Activated CD4-positive, alpha-beta T cell treated with anti-CD3 and anti-CD28 coated beads, Interleukin-2, amount 10 ng/mL, durations not matched to agents 24 days and 14 days (primary cell): ENCODE measurements at places on chromosomes 13 and 19. TPM values are rescaled to one million over a fixed set of nuclear protein-coding genes. Genes with fewer than 3 reads are reported as not detected.
A peak's percentile ranks its signal among the peaks of the same experiment; 100 is the strongest.

DNA sequence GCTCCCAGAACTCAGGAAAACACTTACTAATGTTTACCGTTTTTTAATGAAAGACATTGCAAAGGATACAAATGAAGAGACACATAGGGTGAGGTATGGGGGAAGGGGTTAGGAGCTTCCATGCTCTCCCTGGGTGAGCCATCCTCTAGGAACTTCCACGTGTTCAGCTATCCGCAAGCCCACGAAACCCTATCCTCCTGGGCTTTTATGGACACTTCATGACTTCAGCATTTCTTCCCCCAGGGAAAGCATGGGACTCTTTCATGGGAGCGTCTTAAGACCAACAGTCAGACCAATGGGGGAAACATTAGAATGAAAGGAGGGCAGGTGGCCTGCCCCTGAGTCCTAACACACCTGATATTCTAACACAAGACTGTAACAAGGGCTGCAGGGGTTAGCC, 6.6 kb upstream of the ESD start:
- no peak for DNase-seq

GRCh38 chr19:58551577-58552471, 3.1 kb downstream of the CHMP2A start:
- peak; percentile 61 for DNase-seq

DNA sequence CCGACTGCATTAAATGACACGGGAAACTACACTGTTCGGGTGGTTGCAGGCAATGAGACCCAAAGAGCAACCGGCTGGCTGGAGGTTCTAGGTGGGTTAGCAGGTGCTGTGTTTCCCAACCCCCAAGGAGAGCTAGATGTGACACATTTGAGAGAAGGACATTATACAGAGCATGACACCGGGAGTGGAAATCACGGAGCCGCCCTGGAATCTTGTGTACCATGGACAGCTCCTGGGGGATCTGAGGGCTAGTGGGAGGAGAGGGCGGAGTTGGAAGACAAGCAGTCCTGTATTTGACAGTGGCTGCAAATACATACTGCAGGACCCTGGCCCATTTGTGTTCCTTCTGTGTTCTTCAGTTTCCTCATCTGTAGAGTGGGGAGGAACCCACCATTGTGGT, 2.3 kb downstream of the CEACAM18 start:
- DNase-seq, result no peak

DNA sequence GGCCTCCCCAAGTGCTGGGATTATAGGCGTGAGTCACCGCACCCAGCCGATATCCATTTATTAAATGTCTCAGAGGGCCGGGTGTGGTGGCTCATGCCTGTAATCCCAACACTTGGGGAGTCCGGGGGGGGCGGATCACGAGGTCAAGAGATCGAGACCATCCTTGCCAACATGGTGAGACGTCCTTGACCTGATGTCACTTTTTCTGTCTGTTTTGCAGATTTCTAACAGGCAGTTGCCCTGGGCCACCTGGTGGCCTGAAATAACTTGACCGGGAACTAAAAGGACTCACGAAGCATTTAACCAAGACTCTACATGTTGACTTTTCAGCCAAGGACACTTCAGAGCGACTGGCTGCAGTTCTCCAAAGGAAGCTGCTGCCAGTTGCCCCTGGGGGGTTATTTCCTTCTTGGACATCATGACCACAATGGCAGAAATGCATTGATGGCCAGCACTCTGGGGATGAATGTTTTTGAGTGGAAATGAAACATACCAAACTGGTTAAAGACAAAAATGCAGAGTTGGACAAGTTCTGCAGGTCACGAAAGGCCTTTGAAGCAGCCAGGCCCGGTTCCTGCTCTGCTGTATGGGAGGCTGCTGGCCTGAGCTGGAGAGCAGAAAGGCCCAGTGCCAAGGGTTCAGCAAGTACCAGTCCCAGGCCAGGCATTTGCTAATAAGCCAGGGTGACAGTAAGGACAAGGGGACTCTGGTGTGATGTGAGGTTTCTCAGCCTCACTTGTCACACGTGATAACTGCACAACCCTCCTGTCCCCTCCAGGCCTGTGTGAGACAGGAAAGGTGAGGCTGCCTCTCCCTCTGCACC, 8.3 kb downstream of the ZNF837 start:
- no peak for DNase-seq

RASIP1 gene
- total RNA-seq, result 0.71 and 0.82 TPM in 2 replicates

DNA sequence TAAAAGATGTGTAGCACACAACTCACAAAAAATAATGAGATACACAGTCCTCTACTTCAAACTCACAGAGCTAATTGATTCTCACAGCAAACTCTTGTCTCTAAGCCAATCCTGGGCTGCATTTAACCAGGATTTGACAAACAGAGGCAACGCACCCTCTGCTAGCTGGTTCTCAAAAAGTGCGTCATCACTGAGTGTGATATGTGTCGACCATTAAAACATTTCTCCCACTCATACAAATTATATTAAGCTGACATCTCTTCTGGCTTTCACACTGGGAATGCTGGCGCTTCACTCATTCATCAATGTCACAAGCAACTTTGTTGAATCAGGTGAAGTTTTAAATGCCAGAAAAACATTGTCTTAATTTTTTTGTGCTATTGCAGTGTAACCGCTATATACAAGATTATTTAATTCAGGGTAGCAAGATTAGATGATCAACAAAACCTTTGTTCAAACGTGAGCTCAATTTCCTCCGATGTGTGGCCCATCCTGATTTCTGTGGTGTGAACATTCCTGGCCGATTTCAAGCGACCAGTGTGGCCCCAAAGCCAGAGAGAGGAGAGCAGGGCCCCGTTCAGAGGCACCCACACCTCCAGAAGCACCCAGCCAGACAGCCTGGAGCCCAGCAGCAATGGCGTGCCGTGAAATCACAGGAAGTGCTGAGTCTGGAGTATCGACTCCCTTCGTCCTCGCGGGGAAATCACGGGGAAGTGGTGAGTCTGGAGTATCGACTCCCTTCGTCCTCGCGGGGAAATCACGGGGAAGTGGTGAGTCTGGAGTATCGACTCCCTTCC, 49.4 kb downstream of the RASA3 start:
- no peak for DNase-seq
